ENCODE measurements at places on chromosomes 12 and 14.

DNA sequence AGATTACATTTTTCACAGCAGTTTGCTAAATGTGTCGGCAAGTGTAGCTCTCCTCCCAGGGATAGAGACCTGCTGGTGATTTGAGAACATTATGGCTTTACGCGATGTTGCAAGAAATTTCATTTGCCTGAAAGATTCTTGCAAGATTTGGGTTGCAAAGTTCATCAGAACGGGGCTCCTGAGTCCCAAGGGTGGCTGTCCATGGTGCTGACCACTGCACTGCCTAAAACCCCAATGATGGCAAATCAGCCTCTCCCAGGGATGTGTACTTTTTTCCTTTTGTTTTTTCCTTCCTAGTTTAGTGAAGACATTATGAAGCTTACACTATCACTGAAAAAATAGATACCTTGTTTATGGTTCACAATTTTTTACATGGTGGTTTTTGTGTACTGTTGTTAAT lies 85.4 kb downstream of the WSCD2 start:
- DNase-seq, result peak; percentile 66

GRCh38 chr12:128682548-128683275 lies 141.0 kb downstream of the SLC15A4 start:
- DNase-seq, result no peak

- no peak for DNase-seq
These were observed 5.8 kb downstream of the CD4 start for GRCh38 chr12:6795088-6795487.

DNA sequence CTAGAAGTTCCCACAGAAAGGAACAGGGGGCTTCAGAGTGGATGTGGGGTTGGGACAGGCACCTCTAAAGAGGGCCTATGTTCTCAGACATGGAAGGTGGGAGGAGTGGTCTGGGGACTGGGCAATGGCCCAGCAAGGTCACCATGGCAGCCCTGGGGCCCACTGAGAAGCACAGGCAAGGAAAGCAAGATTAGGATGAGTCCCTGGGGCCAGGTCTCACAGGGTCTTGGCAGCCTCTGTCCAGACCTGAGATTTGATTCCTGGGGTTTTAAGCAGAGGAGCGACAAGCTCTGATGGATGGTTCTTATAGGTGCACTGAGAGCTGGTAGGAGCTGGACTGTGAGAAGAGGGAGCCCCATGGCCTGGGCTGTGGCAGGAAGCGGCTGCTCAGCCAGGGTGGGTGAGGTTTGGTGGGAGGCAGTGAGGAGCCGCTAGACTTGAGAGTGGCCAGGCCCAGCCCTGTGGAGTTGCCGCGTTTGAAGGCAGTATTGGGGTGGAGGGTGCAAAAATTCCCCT lies 44.0 kb downstream of the DLK1 start:
- DNase-seq, result no peak

- DNase-seq, result no peak
These were observed 59.8 kb downstream of the WASHC4 start for GRCh38 chr12:105167346-105167745.

DNA sequence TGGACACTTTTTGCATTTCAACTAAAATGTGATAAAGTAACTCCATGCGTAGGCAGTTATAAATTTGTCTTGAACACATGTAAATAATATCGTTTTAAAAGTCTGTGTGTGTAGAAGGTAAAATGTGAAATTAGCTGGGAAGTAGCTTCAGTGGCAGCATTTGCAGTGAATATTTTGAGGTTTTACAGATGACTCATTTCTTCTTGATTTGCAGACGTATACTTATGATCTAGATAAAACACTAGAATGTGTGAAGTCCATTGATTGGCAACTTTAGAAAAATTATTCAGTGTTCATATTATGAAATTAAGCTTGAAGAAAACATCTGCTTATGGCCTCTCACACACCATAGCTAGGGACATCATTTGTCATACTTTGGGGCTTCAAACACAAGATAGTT lies 788.6 kb upstream of the NOVA1 start:
- DNase-seq, result no peak

- no peak for DNase-seq
These were observed 11.1 kb upstream of the CIPC start for GRCh38 chr14:77086951-77087350.

GRCh38 chr14:105410642-105411016 lies 9.0 kb upstream of the MTA1 start:
- no peak for DNase-seq

GRCh38 chr14:68695856-68696255 lies 97.0 kb downstream of the ZFP36L1 start:
- peak; percentile 24 for DNase-seq

- peak; percentile 71 for DNase-seq
These were observed 346.2 kb upstream of the STXBP6 start for GRCh38 chr14:25396128-25396527.

DNA sequence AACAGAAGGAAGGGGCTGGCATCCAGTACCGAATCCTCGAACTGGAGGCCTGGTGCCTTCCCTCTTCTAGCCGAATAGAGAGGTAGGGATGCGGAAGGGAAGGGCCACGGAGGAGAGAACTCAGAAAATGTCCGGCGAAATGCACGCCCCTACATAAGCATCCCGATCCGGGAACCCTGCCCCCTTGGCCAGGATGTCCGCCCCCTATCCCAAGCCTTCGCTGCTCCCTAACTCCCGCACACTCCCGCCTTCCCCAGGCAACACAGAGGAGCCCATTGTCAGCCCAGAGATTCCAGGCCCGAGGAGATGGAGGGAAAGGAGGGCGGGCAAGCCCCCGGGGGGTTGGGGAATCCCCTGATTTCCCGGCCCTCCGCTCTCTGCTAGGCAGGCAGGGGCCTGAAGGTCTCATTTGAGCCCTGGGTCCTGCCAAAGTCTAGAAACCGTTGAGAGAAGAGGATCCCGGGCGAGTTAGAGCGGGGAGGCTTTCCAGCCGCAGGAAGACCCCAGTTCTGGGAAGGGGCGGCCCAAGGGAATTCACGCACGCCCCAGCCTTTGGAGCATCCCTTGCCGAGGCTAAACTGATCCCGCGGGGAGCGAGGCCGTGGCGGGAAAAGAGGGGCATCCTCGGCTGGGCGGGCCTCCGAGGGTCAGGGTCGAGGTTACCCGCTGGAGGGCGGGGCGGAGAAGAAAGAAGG lies 569 bp upstream of the ARHGEF40 start:
- DNase-seq, result peak; percentile 15

GRCh38 chr14:71117839-71118743 lies 210.8 kb downstream of the PCNX1 start:
- no peak for DNase-seq

- peak; percentile 77 for DNase-seq
These were observed 60.7 kb downstream of the CCNK start for GRCh38 chr14:99541677-99542470.

- peak; percentile 86 for DNase-seq
These were observed 15.0 kb downstream of the MDM1 start for GRCh38 chr12:68317047-68317667.

DNA sequence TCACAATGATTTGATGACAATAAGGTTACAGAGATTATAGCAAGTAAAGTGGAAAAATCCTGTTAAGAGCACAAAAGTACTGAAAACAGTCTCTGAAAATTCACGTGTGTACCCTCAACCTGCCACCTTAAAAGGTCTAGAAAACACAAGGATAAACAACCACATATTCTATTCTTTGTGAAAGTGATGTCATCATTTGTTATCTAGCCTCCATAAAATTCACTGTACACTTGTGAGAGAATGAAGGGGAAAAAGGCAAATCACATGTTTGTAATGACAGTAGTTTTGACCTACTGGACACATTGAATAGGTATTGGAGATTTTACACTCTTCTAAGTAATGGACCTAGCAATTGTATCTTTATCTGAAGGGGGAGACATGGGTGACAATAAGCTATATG lies 4.0 kb downstream of the PTGDR start:
- DNase-seq, result no peak

GRCh38 chr14:73252491-73253322 lies 15.4 kb downstream of the PAPLN start:
- no peak for DNase-seq

GRCh38 chr12:105580821-105581352 lies 250.4 kb downstream of the C12orf75 start:
- DNase-seq, result no peak

DNA sequence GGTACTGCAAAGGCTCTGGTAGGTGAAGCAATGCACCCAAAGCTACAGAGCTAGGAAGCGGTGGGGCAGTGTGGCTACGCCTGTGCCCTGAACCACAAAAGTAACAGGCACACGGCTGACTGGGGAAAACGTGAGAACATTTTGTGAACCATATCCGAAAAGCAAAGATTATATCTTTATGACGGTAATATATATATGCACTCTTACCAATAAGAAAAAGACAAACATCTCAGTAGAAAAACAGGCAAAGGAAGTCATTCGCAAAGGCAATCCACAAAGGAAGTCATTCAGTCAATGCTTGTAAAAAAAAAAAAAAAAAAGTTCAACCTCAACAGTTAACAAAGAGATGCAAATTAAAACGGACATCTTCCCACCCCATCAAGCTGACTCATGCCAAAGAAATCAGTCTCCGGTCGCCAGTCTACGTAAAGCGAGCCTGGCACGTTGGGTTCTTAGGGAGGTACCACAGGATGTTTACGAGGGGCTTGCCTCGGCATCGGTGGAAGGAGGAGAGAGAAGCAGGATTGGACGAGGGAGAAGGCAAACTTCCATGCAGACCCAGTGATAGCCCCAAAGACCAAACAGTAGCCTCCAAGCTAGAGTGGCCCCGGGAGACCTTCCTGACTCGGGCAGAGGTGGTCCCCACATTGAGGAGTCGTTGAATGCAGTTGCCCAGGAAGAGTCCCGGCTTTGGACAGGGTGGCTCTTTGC lies 39.4 kb upstream of the PPP2R5C start:
- peak; percentile 81 for DNase-seq

DNA sequence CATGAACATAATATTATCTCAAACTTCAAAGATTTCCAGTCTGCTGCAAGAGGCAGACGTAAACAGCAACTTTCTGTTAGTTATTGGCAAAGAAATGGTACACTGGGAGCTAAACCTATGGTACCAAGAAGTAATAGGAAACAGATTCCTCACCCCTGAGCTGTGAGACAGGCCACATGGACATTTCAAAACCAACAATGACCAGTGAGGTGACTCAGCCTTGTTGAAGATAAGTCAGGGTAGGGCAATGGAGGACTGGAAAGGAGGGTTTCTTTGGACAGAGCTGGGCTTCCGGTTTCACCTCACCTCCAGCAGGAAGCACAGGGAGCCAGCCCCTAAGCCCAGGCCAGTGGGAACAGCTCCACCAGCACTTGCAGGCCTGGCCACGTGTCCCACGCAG lies 1320.5 kb downstream of the AACS start:
- no peak for DNase-seq

- peak; percentile 60 for DNase-seq
These were observed 167.4 kb upstream of the HMGA2 start for GRCh38 chr12:65656891-65657351.

DNA sequence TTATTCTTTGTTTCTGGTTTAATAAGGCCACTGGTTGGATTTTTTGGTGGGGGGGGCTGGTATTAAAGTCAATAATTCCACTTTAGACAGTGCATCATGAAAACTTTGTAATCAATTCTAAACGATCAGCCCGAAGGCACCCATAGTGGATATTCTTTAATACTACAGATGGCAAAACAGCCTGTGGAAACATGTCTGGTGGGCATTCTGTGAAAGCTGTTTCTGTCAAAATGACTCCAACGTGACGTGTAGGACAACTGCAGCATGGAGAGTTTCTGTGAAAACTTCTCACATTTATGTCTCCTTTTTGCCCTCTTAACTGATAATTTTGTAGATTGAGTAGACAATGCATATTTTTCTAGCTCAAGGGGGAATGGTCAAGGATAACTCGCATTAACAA lies 185.8 kb upstream of the FLRT2 start:
- DNase-seq, result no peak

GRCh38 chr14:94196057-94196456 lies 21.9 kb downstream of the PPP4R4 start:
- DNase-seq, result no peak

- no peak for DNase-seq
These were observed 716.8 kb downstream of the LRFN5 start for GRCh38 chr14:42323426-42323825.

- no peak for DNase-seq
These were observed 18.9 kb downstream of the SNRPF start for GRCh38 chr12:95877622-95878021.

All from hematopoietic multipotent progenitor cell treated with erythropoietin and hydrocortisone succinate and interleukin-3 and kit ligand, for 4 days (in vitro differentiated cells).